ENCODE measurements at places on chromosomes 2 and 18. TPM values are rescaled to one million over a fixed set of nuclear protein-coding genes. Genes with fewer than 3 reads are reported as not detected.

DNA sequence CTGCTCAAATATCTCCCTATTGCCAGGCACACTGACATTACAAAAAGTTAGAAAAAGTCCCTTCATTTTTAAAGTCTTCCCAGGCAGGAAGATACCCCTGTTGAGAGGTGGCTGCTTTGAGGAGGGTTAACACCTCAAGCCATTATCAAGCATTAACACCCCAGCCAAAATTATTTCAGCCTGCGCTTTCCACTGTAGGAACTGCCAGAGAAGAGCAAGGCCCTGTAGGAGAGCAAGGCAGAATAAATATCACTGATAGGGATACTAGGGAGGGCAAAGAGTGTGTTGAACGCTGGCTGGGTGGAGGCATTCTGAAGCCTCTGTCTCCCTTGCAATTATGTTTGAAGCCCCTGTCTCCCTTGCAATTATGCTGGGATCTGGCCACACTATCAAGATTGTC is 1020.7 kb upstream of the CELF4 start:
- no peak for DNase-seq

- DNase-seq, result no peak
These were observed 54.4 kb downstream of the GLS start for GRCh38 chr2:190935054-190935453.

GRCh38 chr2:201021914-201022313 is 49.6 kb downstream of the HYCC2 start:
- no peak for DNase-seq

Gene TMEM247
- not detected for total RNA-seq

Gene SPR
- 11.2 TPM for total RNA-seq

GRCh38 chr2:144504218-144504641 is 15.7 kb downstream of the ZEB2 start:
- no peak for DNase-seq

- DNase-seq, result no peak
These were observed 154.9 kb downstream of the SATB2 start for GRCh38 chr2:199302851-199303250.

DNA sequence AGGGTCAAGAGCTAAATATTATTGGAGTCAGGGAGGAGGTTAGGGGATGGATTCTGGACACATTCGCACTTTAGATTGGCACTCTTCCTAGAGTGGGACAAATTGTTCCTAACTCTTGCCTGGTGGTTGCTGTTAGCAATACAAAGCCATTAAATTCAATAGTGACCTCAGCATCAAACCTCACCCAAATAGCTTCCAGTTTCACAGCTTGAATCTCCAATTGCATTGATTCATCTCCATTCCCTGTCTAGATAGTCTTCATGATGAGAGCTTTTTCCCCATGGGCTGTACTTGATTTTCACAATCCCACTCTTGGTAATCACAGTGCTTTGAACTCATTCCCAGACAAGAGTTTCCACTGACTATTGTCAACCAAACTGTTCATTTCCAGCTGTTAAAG is 585.9 kb upstream of the SYT4 start:
- no peak for DNase-seq

GRCh38 chr2:56515399-56515798 is 331.6 kb downstream of the CCDC85A start:
- no peak for DNase-seq

GRCh38 chr2:70789304-70790135 is 923 bp downstream of the FIGLA start:
- peak; percentile 66 for DNase-seq

Gene CAVIN2
- total RNA-seq, result 0.38 TPM

DNA sequence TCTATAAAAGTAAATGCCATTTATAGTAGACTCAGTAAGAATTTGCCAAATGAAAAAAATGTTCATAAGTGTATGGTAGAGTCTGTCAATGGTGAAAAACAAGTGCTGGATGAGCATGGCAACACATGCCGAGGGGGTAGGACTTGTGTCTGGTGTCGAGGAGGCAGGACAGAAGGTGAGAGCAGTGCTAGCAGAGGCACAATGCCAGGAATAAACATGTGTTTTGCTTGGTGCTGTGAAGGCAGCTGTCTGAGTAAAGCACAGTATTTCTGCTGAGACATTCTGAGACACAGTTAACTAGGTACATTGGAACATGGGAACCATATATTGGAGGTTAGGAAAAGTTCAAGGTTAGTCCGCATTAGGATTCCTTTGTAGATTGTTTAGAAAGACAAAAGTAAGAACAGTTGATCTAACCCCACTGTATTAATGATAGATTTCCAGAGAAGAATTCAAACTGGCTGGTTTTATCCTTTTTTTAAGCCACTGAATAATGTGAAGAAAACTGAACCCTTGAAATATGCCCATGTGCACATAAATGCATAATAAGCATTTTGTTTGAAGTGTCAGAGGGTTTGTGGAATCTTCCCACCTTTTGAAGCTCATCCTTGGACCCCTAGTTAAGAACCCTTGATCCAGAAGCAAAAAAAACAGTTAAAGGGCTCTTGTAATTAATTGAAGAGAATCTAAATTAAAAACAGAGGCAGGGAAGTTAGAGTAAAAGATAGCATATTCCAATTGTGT is 7.1 kb downstream of the RBM45 start:
- DNase-seq, result no peak

Gene ATAD2B
- total RNA-seq, result 13.2 TPM

DNA sequence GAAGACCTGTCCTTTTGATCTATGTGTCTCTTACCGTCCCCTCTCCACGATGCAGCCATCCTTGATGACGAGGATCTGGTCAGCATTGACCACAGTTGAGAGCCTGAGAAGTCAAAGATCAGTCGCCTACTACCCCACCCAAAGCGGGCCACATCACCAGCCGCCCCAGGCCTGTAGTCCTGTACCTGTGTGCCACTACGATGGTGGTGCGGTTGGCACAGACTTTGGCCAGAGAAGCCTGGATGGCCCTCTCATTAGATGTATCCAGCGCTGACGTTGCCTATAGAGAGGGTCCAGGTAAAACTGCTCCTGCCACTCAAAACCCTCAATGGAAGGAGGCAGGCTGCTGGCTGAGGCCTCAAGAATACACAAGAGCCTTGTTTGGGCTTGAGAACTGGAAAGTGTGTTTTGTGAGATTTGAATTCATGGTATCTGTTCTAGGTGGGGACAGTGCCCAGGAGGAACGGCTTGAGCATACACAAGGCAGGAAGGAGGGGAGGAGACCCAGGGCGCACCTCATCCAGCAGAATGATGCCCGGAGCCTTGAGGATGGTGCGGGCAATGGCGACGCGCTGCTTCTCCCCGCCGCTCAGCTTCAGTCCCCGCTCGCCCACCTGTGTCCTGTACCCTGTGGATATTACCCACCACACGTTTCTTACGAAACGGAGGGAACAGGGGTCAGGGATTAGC is 3.8 kb downstream of the ZFAND2B start:
- DNase-seq, result no peak

GRCh38 chr2:60174146-60174545 is 379.3 kb downstream of the BCL11A start:
- DNase-seq, result no peak

- DNase-seq, result no peak
These were observed 321.4 kb downstream of the AFF3 start for GRCh38 chr2:99821039-99821438.

DNA sequence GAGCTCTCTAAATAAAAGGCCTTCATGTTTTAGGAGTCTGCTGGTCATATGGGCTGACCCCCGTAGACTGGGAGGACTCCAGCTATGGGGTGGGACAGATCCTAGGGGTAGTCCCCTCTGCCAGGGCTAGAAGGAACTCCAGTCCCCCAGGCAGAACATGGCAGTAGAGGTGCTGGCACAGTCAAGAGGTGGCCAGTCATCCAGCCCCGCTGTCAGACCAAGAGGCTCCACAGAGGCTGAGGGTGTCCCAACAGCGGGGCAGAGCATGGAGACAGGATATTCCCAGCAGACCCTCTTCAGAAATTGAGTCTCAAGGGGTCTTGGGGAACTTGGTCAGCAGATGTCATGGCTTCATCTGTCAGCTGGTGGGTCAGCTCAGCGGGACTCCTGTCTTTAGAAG is 76.6 kb downstream of the LONRF2 start:
- DNase-seq, result no peak

DNA sequence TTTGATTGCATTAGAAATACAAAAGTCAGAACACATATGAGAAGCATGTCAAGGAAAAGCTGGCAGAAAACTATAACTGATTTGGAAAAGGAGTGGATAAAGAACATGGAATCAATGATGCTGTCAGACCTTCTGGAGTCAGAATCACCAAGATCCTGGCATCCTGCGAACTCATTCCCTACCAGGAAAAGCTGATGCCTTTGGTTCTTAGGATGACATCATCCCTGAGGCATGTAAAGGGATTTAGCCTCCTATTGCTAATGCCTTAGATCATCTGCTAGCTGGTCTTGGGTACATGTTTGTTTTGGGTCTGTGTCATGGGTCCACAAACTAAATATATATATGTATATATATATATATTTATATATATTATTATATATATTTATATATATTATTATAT is 680.7 kb downstream of the EPHA4 start:
- no peak for DNase-seq

- DNase-seq, result no peak
These were observed 51.9 kb downstream of the TSHZ1 start for GRCh38 chr18:75262511-75262910.

Gene ZNF396
- total RNA-seq, result 0.49 TPM

- no peak for DNase-seq
These were observed 153.1 kb downstream of the LAMA3 start for GRCh38 chr18:23842305-23842704.

- DNase-seq, result no peak
These were observed 14.7 kb upstream of the CYRIA start for GRCh38 chr2:16680304-16680703.

DNA sequence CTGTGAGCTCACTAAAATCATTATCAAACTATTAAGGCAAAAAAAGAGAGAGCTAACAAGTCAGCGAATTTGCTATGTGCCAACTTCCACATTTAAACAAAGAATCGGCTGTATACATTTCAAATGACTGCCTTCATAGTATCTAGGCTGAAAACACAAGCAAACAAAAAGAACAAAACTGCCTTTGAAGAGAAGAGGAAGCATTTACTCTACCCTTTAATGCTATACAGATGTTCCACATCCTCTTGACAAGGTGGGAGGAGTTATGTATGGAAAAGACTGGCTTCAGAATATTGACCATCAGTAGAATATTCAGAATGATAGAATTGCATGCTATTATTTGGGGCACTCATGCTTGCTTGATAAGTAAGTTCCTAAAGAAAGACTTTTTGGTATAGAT is 741.7 kb downstream of the PLCL1 start:
- no peak for DNase-seq

DNA sequence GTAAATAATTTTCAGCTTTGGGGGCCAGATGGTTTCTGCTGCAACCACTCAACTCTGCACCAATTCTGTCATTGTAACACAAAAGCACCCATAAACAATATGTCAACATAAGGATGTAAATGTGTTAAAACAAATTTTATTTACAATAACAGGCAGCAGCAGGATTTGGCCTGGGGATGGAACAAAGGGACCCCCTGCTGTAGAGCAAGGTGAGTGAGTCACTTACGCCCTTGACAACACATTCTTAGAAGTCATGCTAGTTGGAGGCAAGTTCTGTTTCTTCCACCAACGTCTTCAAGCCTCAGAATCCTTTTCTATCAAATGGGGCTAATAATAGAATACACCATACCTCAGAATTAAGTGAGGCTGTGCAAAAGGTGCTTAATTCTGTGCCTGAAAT is 610.2 kb upstream of the SYT4 start:
- no peak for DNase-seq

DNA sequence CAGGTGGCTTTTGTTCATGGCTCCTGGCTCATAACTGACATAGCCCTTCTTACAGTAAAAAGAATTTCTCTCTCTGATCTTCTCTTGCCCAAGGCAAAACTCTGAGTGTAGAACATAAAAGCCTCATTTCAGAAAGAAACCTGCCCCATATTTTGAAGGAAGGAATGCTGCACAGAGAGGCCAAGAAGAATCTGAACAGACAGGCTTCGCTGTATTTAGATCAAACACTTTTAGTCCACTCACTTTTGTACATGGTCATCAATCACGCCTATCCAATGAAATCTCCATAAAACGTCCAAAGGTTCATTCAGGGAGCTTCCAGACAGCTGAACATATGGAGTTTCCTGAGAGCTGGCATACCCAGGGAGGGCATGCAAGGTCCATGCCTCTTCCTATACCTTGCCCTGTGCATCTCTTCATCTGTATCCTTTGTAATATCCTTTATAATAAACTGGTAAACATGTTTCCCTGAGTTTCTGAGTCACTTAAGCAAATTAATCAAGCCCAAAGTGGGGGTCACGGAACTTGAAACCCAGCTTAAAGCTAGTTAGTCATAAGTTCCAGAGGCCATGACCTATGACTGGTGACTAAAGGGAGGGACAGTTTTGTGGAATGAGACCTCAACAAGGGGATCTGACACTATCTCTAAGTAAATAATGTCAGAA is 62.5 kb upstream of the TMEM247 start:
- DNase-seq, result no peak

GRCh38 chr2:188292348-188293239 is 920 bp downstream of the GULP1 start:
- DNase-seq, result no peak

DNA sequence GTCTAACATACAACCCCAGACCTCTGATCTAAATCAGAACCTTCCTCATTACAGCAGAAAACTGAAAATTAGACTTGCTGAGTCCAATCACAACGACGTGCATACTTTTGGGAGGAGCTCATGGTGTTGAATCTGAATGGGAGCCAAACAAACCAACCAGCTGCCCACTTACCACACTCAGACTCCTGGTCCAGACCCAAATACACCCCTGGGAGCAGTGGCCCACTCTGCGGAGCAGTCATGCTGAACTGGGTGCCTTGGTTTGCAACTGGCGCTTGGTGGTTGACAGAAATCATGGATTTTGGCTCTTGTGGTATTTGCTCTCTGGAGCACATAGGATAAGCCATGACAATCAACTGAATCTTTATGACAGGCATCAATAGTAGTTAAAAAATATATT is 253.6 kb upstream of the TNP1 start:
- DNase-seq, result no peak

Gene SIX3
- not detected for total RNA-seq

Gene IKZF2
- total RNA-seq, result 11.2 TPM

Gene LAMA3
- 0.20 TPM for total RNA-seq

- no peak for DNase-seq
These were observed 16.2 kb upstream of the LRATD1 start for GRCh38 chr2:14616342-14616741.

Gene CPS1
- total RNA-seq, result 1.3 TPM

Gene CMPK2
- 4.2 TPM for total RNA-seq

GRCh38 chr2:119838179-119838578 is 78.5 kb downstream of the PTPN4 start:
- DNase-seq, result no peak

- DNase-seq, result no peak
These were observed 24.0 kb upstream of the CTIF start for GRCh38 chr18:48514786-48515185.

- DNase-seq, result no peak
These were observed 21.0 kb downstream of the C1QL2 start for GRCh38 chr2:119137502-119137901.

GRCh38 chr2:167506395-167506794 is 618.1 kb downstream of the XIRP2 start:
- no peak for DNase-seq

Data from activated T-cell treated with anti-CD3 and anti-CD28 coated beads, Interleukin-2, amount 50 U/mL, for 4 hours (primary cell).